Chondrocyte (in vitro differentiated cells): ENCODE measurements at places on chromosomes 4 and X. TPM values are rescaled to one million over a fixed set of nuclear protein-coding genes. Genes with fewer than 3 reads are reported as not detected.

The NHSL2 gene
- 2.1 to 2.2 TPM (median 2.1 TPM) in 3 replicates for total RNA-seq

GRCh38 chr4:154018659-154019058, 229.8 kb upstream of the SFRP2 start:
- DNase-seq, result no peak

The NPFFR2 gene
- total RNA-seq, result not detected in 3 replicates

- DNase-seq, result no peak
These were observed 506.6 kb downstream of the SH3BGRL start for GRCh38 chrX:81708487-81708886.

DNA sequence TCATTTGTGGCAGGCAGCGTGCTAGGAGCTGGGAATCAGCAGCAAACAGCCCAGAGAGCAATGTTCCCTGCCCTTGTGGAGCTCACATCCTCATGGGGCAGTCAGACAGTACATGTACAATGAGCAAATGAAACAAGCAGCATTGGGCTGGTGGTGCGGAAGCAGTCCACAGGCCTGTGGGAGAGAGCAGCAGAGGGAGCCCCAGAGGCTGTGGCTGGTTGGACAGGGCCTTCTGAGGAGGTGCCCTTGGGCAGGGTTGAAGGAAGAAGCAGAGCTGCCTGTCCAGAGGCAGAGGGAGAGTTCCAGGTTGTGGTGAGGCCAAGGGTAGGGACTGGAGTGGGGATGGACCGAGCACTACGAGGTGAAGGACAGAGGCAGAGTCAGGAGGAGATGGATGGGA, 22.5 kb downstream of the MMGT1 start:
- DNase-seq, result no peak

- DNase-seq, result no peak
These were observed 144.9 kb downstream of the FNIP2 start for GRCh38 chr4:158913766-158914165.

GRCh38 chr4:23922013-23922412, 32.2 kb upstream of the PPARGC1A start:
- no peak for DNase-seq

DNA sequence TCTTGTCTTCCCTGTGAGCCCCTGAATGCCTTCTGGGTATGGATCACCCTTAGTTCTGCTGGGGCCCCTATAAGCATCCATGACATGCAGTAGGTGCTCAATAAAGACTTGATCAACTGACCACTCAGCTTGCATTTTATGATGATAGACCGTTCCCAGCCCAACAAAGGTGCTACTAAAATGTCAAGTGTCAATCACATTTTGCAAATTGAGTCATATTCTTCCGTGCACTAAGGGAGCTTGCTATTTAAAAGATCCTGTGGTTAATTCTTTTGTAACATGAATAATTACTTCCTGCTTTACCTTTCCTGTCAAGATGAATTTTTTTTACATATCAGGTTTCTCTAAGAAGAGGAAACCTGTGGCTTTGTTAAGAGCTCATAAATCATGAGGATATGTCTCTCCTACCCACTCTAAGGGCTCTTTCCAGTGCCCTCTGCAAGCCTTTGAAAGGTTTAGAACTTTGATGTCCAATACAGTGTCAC, 47.6 kb downstream of the SH3KBP1 start:
- no peak for DNase-seq

DNA sequence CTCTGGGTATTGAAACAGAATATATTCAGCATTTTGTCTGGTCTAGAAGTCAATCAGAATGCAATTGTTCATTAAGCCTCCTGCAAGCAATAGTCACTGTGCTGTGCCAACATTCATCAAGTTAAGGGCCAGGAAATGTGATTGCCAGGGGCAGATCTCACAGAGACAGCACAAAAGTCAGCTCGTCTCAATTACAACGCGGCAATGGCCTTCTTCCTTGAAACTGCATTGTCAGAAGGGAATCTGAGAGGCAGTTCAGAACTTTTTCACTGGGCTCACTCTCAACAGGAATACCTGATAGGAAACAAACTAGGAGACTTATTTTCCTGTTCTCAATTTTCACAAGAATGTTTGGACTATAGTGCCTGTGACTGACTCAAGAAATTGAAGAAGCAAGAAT, 131.1 kb upstream of the NR3C2 start:
- DNase-seq, result no peak

- no peak for DNase-seq
These were observed 28.6 kb downstream of the STAP1 start for GRCh38 chr4:67587156-67587555.

- DNase-seq, result no peak
These were observed 262.4 kb downstream of the MID1IP1 start for GRCh38 chrX:39063702-39064101.

The ADAM29 gene
- not detected in 3 replicates for total RNA-seq

GRCh38 chrX:39331082-39331704, 529.9 kb downstream of the MID1IP1 start:
- no peak for DNase-seq

GRCh38 chrX:121504153-121504552, 456.7 kb downstream of the GLUD2 start:
- no peak for DNase-seq

GRCh38 chrX:53305219-53305995, 24.0 kb upstream of the IQSEC2 start:
- DNase-seq, result no peak

The CCDC110 gene
- total RNA-seq, result 2.3 to 5.4 TPM (median 3.7 TPM) in 3 replicates

GRCh38 chrX:129493643-129494042, 29.6 kb downstream of the SMARCA1 start:
- no peak for DNase-seq

GRCh38 chr4:151358266-151358665, 32.9 kb upstream of the SH3D19 start:
- no peak for DNase-seq

GRCh38 chr4:136314686-136315085, 1217.6 kb downstream of the PCDH18 start:
- no peak for DNase-seq

The CT83 gene
- total RNA-seq, result not detected in 3 replicates

DNA sequence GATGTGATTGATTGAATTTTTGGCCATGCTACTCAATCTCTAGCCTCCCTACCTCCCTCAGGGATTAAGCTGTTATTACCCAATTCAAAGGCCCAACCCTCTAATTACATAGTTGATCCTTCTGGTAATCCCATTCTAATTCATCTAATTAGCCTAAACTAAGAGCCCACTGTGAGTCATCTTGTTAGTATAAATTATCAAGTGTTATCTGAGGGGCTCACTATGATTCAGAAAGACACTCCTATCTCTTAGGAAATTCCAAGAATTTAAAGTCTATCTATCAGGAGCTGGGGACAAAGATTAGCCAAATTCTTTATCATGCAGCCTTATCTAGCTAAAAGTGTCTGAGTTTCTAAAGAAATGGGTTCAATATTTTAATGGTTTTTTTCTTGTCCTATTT, 32.9 kb upstream of the VEGFC start:
- no peak for DNase-seq

The PRRG1 gene
- 10.8 to 11.6 TPM (median 11.6 TPM) in 3 replicates for total RNA-seq

DNA sequence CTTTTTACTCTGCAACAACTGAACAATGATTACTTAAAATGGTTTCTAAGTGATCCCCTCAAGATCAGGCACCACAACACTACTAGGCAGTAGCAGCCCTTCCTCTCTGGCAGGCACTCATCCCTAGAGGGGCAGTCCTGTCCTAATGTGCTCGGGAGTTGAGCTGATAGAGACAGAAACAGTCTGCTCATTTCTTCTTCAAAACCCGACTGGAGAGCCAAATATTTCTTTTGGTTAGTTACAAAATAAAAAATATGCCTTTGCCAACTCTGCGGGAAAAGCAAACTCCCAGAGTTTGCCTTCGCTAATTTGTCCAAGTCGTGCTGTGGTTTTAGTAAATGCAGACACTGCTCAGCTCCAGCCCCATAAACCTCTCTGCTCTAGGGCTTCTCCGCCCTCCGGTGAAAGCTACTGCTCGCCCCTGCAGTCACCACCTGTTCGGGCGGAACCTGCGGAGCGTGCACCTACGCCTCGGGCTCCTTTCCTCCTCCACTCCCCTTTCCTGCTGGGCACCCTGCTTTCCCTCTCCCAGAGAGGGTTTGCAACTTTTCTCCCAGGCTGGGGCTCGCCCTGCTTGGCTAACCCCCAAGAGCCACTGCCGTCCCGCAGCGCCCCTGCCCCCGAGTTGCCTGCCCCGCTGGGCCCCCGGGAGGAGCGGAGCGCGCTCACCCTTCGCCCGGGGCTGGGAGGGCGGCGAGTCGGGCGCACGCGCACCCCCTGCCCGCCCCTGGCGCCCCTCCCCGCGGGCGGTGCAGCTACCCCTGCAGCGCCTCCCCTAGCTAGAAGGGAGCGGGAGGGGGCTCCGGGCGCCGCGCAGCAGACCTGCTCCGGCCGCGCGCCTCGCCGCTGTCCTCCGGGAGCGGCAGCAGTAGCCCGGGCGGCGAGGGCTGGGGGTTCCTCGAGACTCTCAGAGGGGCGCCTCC, at the start of gene NPNT:
Gene NPNT, plus strand, starts transcription at position 812 of the 923 bp plus-strand sequence. CDS start 182 bp downstream, outside the sequence.
- DNase-seq, result no peak

The TREX2 gene
- 0.80 to 1.6 TPM (median 1.6 TPM) in 3 replicates for total RNA-seq

DNA sequence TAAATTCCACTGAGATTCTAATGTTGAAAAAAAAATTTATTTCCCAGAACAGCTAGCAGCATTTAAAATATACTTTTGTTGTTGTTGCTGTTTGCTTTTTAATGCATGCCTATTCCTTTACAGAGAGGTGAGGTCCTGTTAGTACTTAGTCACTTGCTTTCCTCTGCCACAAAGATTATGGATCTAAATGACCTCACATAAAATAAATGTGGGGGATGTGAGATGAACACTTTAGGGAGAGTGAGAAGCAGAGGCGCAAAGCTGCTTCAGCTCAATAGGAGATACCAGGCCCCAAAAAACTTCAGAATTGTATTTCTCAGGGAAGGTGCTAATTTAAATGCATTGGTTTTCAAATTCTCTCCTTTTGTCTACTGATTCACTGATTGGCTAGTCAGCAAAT, 4.0 kb downstream of the LDB2 start:
- DNase-seq, result no peak

- DNase-seq, result no peak
These were observed 65.3 kb downstream of the PDGFC start for GRCh38 chr4:156906325-156906724.

- no peak for DNase-seq
These were observed 96.5 kb upstream of the ESX1 start for GRCh38 chrX:104351173-104351769.

GRCh38 chr4:164683040-164683439, 70.9 kb upstream of the SMIM31 start:
- no peak for DNase-seq

- no peak for DNase-seq
These were observed 611 bp downstream of the TEX11 start for GRCh38 chrX:70907900-70908299.

DNA sequence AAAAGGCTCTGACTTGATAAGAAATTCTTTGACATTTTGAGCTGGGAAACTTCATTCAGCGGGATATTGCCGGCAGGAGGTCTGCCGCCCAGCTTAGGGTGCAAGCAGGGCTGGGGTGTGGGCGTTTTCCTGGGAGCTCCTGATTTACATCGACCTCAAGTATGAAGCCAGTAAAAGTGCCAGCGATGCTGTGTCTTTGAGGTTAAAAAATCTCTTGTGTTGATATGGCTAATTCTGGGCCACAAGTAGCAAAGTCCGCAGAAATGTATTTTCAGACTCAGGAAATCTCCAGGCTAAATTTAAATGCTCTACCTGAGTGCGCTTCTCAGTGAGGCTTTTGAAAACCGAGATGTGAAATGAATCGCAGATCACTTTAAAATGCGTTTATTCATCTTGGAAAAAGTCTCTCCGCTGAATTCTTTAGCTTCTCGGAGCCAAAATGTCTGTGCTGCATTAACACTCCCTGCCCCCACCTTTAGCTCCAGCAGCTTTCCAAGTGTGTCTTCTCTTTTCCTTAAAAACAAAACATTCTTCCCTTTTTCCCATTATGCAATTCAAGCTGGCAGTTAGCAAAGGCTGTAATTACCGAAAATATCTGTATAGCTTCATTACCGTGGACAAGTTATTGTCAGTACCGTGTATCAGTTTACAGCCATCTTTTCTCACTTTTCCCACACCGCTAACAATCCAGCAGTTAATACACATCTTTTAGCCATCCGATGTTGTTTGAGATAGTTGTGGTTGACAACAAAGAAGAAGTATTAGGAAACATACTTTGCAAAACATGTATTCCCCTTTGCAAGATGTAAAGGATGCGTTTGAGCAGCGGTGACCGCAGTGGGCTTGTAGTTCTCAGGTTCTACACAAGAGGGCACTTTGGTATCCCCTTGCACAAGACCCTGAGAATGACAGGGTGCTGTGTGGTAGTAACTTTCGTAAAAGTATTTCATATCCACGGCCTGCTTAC, 136.0 kb upstream of the STX18 start:
- no peak for DNase-seq

DNA sequence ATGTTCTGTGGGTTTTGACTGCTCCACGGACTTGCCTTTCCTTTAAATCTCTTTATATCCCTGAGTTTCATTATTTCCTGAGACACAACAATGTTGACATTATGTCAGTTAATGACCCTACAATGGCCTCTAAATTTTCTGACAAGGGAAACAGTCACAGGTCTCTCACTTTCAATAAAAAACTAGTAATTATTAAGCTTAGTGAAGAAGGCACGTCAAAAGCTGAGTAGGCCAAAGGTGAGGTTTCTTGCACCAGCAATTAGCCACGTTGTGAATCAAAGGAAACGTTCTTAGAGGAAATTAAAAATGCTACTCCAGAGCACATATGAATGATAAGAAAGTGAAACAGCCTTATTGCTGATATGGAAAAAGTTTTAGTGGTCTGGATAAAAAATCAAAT, 930.2 kb upstream of the GRID2 start:
- no peak for DNase-seq

- no peak for DNase-seq
These were observed 136.4 kb downstream of the MAPK10 start for GRCh38 chr4:86223472-86223871.

- DNase-seq, result no peak
These were observed 88.0 kb downstream of the GUCY2F start for GRCh38 chrX:109393859-109394258.

- DNase-seq, result no peak
These were observed 88.1 kb upstream of the MAB21L2 start for GRCh38 chr4:150493851-150494250.

DNA sequence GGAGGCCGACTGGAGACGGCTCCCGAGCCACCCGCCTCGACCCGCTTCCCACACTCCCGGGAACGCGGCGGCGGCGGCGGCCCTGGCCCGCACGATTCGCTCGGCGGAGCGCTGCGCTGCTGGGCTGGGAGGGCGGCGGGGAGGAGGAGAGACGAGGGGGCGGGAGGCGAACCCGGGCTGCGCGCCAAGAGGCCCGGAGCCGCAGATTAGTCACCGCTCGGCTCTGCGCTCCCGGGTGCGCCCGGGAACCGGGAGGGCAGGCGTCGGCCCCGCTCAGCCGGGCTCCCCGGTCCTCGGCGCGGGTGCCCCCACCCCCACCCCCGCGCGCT, 11.2 kb upstream of the BCOR start:
- no peak for DNase-seq

The GUCY1A1 gene
- 29.4 to 33.9 TPM (median 30.9 TPM) in 3 replicates for total RNA-seq
